ENCODE measurements at places on chromosomes 6 and 20.

GRCh38 chr6:138988469-138988834, 399 bp upstream of the REPS1 start:
- DNase-seq = no peak

DNA sequence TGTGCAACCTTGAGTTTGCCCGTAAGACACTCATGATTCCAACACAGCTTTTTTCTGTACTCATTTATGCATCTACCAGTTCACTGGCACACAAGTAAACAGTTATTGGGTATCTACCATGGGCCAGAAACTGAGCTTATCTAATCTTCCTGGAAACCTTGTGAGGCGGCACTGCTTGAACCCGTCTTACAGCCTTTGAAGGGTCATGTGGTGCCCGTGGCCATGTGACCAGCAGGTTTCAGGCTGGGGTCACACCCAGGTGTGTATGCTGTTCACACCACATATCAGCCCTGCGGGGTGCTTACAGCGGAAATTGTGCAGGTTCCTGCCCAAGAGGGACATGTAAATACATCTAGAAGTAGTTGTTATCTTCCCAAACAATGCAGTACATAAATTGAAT, 6.1 kb downstream of the THBD start:
- no peak for DNase-seq

DNA sequence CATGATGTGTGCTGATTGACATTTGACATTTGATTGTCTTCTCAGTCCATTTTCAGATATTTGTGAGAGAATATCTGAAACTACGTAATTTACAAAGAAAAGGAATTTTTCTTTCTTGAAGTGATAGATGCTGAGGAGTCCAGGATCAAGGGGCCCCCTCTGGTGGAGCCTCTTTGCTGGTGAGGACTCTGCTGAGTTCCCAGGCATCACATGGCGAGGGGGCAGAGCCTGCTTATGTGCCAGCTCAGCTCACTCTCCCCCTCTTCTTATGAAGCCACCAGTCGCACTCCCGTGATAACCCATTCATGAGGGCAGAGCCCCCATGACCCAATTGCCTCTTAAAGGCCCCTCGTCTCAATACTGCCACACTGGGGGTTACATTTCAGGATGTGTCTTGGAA, 91.3 kb downstream of the RPP40 start:
- no peak for DNase-seq

DNA sequence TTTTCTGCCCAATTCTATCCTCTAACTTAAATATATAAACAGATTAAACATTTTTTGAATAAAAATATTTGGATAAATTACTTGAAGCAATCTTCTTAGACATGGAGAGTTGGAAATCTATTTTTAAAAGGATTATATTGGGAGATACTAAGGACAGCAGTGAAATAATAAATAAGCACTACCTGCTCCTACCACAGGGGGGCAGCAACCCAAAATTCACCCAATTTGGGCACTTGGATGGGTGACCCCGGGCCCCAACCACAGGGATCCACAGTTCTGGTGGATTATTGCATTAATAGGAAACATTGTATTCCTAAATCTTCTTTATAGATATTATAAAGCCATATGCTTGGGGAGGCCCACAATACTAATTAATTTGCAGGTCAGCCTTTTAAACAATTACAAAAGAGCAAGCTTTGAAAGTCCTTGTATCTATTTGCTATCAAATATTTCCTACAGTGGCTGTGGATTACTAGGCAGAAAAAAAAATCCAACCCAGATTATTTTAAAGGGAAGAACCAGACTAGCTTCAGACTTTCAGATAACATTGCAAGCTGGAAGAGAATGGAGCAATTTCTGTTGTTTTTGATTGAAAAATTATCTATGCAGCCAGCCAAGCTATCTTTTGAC, 66.4 kb upstream of the PDE10A start:
- DNase-seq = no peak

DNA sequence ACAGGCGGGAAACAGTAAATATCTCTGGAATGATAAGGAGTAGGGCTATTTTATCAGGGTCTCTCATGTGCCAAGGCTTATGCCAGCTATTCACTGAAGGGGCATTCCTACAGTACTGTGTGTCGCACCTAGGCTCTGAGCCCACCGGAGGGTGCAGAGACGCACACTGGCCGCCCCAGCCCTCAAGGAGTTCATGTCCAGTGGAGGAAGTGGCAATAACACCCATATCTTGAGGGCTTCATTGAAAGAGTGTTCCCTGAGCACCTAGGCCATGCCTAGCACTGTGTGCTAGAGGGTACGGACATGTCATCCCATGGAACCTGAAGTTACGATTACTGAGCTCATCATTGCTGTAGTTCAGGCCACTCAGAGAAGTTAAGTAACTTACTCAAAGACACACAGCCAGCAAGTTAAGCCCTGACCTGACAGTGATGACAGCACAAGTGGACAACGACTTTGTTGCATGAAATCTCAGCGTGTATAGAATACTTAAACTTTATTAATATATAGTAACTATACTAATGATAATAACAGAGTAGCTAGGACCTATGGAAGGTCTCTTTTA, 8.7 kb downstream of the CCN5 start:
- no peak for DNase-seq

Data from CD4-positive, alpha-beta memory T cell (primary cell).